Esophagus squamous epithelium (tissue), 5 donors: ENCODE measurements at places on chromosomes 4 and X.

- DNase-seq, result no peak
Observed at GRCh38 chrX:19829814-19830213, 57.6 kb downstream of the SH3KBP1 start.

GRCh38 chr4:83276299-83277040, 8.1 kb downstream of the COQ2 start:
- no peak for DNase-seq

DNA sequence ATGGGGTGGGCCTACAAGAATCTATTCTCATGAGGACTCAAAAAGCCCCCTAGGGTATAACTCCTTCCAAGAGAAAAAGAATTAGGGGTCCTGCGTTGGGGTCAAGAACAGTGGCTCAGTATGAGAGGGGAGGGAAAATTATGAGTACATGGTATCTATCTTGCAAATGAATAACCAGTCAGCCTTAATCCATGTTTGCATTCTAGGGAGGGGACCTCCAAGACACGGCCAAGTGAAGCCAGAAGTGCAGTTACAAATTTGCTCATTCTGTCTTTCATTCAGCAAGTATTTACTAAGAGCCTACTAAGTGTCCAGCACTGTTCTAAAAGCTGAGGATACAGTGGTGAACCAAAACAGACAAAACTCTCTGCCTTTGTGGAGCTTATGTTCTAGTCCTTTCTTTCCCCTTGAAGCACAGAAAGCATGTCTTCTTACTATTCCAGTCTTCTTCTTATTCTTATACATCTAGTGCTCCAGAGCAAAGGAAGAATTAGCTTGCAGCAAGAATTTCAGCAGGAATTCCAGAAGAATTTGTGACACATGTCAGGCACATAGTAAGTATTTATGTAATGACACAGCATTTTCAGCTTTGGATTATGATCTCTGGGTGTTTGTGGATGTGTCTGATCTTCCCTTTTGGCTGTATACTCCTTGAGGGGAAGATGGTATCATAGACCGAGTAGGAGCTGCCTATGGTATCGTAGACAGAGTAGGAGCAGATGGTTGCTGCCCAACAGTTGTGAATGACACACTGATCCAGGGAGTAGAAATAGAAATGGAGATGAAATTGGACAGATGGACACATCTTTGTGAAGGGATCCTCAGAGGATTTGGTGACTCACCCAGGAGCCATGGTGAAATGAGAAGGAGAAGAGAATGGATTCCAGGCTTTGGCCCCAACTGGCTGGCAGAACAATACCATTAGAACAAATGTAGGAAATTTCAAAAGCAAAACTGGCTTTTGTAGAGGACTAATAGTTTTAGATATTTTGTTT, 75.9 kb downstream of the COQ2 start:
- DNase-seq, result no peak

DNA sequence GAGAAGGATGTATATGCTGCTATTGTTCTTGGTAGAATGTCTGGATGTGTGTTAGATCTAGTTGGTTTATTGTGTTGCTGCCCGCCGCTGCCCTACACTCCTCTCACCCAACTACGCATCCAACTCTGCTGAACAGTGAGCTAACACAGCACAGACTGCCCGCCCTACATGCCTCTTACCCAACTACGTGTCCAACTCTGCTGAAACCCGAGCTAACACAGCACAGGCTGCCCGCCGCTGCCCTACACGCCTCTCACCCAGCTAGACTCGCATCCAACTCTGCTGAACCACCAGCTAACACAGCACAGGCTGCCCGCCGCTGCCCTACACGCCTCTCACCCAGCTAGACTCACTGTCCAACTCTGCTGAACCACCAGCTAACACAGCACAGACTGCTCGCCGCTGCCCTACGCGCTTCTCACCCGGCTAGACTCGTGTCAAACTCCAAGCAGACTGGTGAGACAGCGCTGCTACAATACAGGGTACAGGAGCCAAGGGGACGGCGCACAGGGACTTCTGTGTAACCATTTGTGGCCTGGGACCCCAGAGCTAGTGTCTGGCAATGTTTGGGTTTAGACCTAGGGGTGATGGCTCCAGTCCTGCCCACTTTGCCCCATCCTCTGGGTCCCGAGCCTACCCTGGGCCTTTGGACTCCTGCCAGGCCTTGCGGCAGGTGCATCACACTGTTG, 11.6 kb upstream of the CTBP1 start:
- no peak for DNase-seq

GRCh38 chr4:84578540-84579402, 4.2 kb upstream of the CDS1 start:
- DNase-seq, result no peak

DNA sequence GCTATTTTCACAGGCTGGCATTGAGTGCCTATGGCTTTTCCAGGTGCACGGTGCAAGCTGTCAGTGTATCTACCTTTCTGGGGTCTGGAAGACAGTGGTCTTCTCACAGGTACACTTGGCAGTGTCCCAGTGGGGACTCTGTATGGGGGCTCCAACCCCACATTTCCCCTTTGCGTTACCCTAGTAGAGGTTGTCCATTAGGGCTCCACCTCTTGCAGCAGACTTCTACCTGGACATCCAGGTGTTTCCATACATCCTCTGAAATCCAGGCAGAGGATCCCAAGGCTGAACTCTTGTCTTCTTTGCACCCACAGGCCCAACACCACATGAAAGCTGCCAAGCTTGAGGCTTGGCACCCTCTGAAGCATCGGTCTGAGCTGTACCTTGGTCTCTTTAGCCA, 735.7 kb upstream of the INTU start:
- no peak for DNase-seq

GRCh38 chr4:88442689-88443191, 14.2 kb upstream of the HERC5 start:
- DNase-seq, result no peak

DNA sequence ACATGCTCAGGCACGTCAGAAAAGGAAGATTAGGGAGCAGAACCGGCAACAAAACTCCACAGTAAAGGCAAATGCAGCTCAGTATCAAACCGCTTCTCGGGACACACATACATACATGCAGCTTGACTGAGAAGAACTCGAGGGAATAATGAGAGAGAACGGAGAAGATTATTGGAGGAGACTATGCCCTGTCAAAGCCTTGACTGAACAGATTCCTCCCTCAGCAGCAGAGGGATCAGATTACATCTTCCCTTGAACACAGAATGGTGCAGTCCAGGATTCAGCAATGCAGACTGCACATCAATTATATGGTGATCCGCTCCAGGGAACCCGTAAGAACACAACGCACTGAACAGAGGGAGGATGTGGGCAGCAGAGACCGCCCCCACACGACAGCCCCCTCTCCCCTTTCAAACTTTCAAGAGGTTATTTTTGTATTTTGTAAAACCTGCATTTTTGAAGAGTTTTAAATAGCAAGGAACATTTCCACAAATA, 183.2 kb downstream of the FBXW7 start:
- no peak for DNase-seq

DNA sequence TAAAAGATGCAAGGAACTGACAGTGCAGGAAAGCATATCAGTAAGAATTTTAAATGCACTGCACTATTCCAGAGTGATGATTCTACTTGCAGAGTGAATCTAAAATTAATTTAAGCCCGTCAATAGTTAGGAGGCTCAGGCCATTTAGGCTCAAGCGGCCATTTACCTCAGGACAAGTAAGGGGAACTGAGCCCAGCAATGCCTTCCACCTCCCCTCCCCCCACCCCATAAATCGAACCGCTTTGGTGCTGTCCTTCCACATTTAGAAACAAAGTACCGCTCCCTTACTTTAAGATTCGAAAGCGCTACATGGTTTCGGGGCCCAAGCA, 665 bp downstream of the RBM41 start:
- no peak for DNase-seq

DNA sequence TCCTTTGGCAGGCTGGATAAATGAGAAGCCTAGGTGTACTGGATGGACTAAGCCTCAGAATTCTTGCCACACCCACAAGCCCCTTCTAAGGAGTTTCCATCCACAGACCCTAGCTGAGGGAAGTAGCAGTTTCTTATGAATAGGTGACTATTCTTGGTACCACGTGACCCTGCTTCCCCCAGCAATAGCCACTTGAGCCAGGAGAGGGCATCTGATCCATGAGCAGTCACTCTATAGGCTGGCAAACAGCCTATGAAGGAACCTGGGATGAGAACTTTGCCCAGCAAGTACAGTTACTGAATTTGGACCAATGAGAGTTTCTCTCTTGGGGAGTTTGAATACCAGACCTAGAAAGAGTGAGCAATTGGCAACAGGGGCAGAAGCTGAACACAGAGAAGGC, 84.0 kb downstream of the RTL9 start:
- no peak for DNase-seq

GRCh38 chrX:9912351-9913145, 54.6 kb upstream of the CLDN34 start:
- DNase-seq, result no peak

DNA sequence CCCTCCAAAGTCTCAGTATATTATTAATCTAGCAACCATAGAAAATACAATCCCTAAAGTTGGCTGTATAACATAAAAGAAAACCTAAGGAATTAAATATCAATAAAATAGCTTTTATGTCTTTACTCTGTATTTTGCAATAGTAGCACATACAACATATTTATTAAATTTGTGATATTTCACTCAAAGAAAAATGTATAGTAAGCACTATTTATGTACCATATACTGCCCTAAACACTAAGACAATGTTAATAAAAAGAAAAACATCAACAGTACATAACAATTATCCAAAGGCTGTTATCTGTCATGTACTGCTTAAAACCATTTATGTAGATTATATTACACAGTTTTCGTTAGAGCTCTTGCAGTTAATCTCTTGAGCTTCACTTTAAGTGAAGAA, 834.5 kb upstream of the INTU start:
- no peak for DNase-seq

GRCh38 chr4:166315721-166316467, 442.9 kb downstream of the TLL1 start:
- DNase-seq, result no peak

GRCh38 chrX:111850975-111851374, 25.0 kb upstream of the TRPC5OS start:
- DNase-seq, result no peak

DNA sequence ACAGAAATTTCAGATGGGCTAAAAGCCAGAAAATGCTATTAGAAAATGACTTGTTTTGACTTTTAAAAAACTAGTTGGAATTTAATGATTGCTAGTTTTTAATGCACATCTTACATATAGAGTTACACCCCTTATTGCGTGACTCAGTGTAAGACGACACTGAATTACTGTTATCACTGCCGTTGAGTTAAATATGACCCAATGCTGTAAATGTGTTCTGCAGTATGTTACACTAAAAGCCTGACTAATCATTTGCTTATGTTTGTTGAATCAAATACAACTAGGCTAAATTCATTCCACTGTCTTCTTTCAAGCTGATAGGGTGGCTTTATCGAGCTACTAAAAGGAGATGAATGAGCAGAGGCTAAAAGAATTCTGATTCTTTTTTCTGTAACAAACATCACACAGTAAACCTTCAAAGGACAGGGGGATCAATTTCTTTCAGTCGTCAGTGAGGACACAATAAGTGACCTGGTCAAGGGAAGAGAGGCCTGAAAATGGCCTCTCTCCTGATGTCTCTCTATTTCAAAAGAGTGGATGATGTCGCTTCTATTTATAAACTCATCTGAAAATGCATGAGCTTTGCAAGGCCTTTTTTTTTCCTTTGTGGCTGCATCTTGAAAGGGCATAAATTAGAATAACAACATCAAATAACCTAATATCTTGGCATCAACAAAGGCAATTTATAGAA, 142.2 kb upstream of the KCNIP4 start:
- no peak for DNase-seq

DNA sequence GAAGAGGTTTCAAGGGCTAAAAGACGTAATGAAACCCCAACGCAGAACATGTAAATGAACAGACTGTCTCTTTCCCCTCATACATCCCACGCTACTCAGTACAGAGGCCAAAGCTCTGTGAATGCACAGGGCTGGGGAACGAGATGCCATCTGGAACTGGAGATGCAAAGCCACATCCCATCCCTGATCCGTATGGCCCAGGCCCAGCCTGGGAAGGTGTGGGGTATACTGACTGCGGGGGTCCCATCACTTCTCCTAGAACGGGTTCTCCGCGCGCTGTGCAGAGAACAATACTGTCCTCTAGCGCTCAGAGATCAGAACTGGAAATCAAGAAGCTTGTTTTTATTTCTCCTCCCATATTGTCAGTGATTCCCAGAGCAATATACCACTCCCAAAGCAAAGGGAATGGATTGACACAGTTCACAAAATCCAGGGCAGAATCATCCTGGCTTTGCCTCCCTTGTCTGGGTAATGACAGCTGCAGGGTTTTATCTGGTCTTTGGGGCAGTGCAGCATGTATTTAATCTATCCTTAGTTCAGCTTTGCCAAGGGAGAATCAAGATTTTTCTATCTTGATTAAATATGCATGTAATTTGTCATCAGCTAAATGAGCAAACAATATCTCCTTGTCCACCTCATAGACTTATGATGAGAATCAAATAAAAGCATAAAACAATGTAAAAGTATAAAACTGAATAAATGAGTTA, 47.3 kb upstream of the TLR3 start:
- no peak for DNase-seq

- no peak for DNase-seq
Observed at GRCh38 chr4:63460075-63460474, 949.2 kb downstream of the TECRL start.

- no peak for DNase-seq
Observed at GRCh38 chr4:141713185-141713584, 76.8 kb downstream of the IL15 start.

GRCh38 chr4:187193141-187193540, 469.5 kb upstream of the FAT1 start:
- no peak for DNase-seq

- DNase-seq, result no peak
Observed at GRCh38 chr4:81971637-81972381, 402.0 kb downstream of the HNRNPD start.

DNA sequence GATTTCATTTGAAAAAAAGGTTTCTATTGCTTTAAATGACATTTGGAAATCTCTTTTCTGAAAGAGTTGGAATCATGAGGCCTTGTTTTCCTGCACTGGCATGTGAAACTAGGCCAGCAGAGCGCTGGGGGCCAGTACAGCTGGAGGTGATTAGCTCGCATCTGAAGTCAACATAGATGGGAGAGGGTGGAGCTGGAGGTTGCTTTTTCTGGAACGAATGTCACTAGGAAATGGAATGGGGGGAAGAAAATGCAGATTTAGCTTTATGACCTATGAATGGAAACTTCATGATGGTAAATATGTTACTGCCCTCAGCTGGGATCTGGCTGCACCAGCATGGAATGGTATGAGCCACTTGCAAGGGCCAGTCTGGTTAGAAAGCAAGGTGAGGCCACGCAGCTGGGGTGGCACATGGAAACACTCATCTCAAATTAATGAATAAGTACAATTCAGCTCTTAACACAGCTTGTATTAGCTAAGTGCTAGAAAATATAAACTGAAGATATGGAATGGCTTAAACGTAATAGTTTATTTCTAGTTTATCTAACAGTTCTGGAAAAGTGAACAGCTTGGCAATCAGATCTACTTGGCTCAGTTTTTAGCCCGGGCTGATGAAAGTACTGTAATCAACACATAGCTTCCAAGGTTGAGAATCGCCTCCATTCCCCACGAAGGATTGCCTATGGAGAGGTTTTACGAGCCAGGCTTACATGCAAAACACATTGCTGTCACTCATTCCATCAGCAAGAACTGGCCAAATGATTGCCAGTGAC, 32.5 kb downstream of the SLC10A6 start:
- DNase-seq, result no peak
